ENCODE measurements at places on chromosomes 5 and 9.

DNA sequence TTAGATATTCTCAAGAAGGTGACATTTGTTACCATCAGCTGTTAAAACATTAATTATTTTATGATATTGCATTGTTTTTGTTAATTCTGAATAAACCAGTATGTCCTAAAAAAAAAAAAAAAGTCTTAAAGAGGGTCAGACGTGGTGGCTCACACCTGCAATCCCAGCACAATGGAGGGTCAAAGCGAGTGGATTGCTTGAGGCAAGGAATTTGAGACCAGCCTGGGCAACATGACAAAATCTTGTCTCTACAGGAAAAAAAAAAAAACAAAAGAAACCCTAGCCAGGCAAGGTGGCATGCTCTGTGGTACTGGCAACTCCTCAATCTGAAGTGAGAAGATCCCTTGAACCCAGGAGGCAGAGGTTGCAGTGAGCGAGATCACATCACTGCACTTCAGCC lies 46.8 kb downstream of the CYLC2 start:
- no peak for DNase-seq

GRCh38 chr5:167720676-167721260 lies 570.7 kb upstream of the WWC1 start:
- DNase-seq, result no peak

GRCh38 chr5:128546658-128547281 lies 8.7 kb upstream of the FBN2 start:
- DNase-seq, result no peak

GRCh38 chr9:110919609-110920008 lies 118.7 kb downstream of the LPAR1 start:
- DNase-seq, result no peak

- no peak for DNase-seq
These were observed 64.6 kb upstream of the SIMC1 start for GRCh38 chr5:176173647-176174046.

DNA sequence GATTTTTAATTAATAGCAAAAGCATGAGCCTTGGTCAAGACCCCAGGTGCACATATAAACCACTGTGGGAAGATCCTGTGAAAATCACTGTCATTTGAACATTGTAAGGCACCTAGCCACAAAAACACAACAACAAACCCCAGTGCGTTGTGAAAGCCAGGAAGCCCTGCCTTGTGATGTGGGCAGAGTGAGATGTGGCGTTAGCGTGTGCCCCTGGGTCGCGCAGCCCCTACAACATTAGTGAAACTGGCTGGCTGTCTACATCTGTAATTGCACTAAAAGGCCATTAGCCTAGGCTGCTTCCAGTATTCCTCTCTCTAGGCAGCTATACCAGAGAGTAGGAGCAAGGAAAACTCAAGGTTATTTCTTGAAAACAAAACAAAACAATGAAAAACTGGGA lies 21.1 kb upstream of the PDZD2 start:
- DNase-seq, result no peak

GRCh38 chr5:81226949-81227348 lies 6.2 kb upstream of the CKMT2 start:
- no peak for DNase-seq

GRCh38 chr5:1745796-1746370 lies 53.8 kb downstream of the MRPL36 start:
- DNase-seq, result no peak

DNA sequence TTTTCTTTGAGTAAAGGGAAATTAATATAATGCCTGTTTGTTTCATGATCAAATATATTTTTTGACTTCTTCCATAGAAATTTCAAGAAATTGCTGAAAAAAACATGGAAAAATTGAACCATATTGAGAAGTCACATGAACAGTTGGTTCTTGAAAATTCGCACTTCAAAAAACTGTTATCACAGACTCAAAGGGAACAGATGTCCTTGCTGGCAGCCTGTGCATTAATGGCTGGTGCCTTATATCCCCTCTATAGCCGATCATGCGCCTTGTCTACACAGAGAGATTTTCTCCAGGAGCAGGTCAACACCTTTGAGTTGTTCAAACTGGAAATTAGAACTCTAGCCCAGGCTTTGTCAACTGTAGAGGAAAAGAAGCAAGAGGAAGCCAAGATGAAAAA lies 191.4 kb downstream of the CCDC171 start:
- DNase-seq, result no peak

DNA sequence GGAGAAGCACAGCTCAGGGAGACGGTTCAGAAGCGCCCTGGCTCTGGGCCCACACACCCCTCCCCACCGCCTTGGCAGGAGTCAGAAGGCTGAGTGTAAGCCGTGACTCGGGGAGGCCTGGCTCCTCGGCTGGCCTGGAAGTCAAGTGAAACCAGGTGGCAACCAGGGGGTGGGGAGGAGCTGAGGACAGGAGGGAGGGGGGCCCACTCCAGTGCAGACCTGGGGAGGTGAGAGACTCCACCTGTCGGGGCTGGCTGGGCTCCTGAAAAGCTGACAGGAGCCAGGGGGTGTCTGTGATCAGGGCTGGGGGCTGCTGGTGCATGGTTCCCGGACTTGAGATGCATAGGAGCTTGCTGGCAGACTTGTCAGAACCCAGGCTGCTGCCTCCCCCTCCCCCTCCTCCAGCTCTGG lies 150.2 kb upstream of the PHYKPL start:
- no peak for DNase-seq
